ENCODE measurements at places on chromosomes 2 and 18. TPM values are rescaled to one million over a fixed set of nuclear protein-coding genes. Genes with fewer than 3 reads are reported as not detected.

Gene DTNA
- total RNA-seq: 0.15 TPM

DNA sequence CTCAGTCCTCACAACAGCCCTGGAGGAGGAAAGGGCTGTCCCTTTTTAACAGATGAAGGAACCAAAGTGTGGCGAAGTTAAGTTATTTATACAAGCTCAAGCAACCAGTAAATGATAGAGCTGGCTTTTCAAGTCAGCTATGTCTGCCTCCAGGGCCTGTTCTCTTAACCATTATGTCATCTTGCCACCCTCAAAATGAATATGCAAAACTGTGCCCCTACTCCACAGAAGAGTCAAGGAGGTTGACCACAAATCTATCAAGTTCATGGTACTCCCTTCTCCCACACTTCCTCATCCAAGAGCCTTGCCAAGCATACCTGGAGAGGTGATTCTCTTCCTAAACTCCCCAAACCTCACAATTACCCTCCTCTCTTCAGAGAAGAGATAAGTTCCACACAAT, 37.3 kb upstream of the CREB1 start:
- ATAC-seq: no peak

DNA sequence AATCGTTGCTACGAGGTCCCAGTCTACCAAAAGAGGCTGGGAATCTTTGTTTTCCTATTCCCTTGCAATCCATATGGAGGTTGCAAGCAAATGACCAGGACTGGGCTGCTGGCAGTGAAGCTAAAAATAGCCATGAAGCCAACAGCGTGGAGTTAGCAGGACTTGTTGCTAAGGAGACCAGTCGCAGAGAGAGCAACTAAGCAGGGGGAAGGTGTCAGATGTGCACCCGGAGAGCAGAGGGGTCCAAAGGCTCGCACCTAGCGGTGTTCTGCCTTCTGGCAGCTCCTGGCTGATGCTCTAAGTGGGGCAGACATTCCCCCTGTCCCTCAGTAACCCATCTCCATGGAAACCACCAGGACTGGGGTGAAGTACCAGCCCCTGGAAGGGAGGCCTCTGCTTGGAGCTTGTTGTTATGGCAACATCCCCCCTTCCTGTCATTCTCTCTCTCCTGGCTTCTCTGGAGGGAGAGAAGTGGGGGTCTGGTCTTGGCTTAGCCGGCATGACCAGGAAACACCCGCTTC, 84.6 kb downstream of the DNMT3A start:
- no peak for ATAC-seq

- ATAC-seq: no peak
These were observed 1344.2 kb downstream of the LRP1B start for GRCh38 chr2:140786585-140786984.
